Stimulated activated CD4-positive, alpha-beta T cell treated with anti-CD3 and anti-CD28 coated beads, TNF-alpha, amount 100 ng/mL, for 4 hours (primary cell): ENCODE measurements at places on chromosomes 11 and 22.

DNA sequence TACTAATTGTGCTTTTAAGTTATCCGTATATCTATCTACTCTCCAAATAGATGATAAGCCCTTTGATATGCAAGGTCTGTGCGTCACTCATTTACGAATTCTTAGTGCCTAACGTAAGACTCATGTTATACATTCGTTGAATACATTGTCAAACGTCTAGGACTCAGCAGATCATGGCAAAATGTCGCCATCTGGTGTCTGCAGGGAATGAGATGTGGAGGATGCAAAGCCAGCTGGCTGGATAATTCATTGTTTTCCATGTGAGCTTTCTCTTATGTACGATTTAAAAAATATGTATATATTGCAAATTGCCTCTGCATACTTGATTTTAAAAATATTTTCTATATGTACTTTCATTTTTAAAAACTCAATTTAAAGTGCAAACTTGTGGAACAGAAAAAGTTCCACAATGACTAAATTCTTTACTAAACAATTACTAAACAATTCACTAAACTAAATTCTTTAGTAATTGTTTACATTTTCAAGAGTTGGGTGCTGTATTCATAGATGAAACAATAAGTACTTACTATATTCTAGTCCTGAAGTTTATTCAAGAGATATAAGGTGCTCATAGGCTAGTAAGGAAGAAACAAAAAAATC lies 33.8 kb downstream of the ZNF202 start:
- peak; percentile 20 for DNase-seq

DNA sequence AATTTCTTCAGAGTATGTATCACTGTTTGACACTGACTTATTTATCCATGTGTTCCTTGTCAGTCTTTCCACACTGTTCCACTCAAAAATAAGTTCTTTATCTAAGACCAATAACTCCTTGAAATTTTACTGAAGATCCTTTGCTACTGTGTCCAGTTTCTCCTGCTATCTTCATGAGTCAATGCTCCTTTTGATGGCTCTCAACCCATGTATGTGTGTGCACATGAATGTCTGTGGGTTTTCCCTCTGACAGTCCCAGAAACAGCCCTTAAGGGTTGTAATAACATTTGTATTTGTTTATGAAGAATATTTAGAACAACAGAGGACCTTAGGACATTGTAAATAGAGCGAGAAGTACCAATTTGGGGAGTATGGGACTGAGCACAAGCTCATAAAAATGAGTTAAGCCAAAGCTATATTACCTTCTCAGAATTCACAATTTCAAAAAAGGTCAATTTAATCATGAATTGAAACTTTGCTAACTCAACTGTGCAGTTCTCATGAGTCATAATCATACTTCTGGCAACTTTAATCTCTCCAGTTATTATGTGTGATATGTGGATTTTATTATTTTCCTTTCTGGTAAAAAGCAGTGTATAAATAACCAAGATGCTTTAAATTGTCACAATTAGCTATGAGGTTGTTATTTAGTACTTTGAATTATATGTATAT lies 533.6 kb downstream of the CNTN5 start:
- no peak for DNase-seq

DNA sequence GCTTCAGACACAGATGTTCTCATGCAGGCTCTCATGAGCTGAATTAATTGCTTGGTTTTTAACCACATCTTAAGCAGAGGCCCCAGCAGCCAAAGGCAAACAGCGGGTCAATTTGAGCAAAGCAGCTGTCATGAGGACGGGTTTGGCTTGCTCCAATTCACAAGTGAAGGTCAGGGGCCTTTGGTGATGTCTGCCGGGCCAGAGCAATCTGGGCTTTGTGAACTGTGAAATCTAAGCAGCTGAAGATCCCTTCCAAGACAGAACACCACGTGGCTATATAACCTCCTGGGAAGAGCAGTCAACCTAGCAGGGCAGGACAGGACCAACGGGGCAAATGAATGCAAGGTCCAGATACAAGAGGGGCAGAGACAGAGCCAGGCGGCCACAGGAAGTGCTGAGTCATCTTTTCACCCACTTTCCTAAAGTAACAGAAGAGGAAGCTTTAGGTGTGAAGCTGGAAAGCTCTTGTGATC lies 187.3 kb upstream of the B3GAT1 start:
- DNase-seq, result no peak

- no peak for DNase-seq
Measured at GRCh38 chr11:110308071-110308470, 11.7 kb upstream of the RDX start.

DNA sequence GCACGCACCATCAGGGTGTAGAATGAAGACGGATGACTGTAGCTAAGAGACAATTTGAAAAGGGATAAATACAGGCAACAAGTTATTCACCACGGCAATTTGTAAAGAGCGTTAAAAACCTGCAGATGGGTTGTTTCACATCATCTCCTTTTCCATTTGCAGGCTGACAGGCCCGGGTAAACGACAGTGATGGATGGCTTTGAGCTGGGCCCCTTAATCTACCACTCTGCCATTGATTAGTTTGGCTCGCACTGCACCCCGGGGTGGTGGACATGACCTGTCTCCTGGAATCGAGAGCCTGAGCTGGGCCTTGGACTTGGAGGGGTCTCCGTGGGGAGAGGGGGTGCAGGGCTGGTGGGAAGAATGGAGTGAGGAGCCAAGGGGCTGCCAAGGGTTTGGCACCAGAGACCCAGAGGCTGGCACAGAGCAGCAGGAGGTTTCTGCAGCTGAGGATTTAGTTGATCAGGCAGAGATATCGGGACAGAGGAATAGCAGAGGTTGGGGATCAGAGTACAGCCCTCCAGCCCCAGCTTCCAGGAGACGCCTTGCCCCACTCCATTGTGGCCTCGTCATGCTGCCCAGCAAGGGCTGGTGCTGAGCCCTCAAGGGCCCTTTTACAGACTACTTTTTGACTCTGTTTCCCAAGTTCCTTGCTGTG lies 110.6 kb upstream of the NECTIN1 start:
- DNase-seq, result no peak

DNA sequence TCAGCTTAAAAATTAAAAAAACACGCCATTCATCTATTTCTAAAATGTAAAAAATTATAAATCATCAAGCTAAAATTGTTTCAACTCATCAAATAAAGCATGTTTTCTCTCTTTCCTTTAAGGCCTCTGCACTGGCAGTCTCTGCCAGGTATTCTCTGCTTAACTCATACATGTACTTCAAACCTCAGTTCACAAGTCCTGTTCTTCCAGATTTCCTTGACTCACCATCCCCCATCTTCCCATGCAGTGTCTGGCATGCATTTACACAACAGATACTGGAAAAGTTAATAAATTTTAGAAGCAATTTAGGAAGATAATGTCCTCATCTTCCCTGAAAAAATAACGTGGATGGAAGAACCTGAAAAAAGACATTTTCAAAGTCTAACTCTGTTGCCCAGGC lies 32.5 kb downstream of the CSTF3 start:
- DNase-seq, result no peak

DNA sequence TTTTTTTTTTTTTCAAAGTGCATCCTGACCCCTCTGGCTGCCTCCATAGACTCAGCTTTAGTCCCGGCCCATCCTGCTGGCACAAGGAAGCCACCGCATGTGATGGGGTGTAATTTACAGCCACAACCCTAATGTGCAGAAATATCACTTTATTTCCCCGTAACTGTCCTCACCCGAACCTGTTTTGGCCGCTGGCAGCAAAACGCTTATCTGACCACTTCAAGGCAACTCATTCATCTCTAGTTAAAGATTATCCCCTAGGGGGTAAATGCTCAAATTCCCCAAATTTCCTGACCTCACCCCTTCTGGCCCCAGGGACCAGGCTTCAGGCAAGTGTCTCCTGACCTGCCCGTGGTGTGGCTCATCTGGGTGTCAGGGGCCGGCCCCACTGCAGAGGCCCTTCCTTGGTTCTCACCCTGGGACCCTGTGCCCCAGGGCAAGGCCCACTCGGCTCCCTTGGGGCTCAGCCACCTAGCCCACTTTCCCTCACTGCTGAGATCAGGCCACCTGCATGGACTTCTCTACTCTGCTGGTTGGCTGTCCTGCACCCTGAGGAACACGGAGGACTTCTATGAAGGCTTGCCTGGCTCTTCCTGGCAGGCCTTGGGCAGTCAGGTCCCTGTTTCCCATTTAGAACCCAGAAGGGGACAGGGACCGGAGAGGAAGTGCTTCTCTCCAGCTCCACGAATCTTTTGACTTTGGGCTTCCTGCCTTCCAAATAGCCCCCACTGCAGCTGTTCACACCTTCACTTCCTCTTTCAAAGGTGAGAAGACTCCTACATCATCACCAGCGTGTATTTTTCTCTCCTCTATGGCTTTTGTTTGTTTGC lies 53.3 kb downstream of the WNT11 start:
- no peak for DNase-seq

DNA sequence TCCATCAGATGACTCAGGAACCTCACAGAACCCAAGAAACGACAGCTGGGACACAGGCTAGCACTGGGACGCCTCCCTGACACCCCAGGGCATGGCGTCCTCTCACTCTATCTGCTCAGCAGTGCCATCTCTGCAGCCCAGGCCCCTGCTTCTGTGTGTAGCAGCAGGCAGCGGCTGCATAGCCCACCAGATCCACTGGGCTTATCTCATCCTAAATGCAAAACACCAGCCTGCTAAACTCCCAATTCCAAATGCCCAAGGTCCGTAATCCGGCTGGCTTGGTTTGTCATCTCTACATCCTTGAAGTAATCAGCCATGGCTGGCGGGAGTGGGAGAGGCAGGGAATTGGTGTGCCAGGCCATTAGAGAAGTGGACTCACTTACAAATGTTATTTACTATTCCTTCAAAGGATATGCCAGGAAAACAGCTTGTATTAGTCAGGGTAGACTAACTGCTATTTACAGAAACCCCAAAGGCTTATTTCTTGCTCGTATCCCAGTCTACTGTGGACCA lies 30.7 kb downstream of the SPATA19 start:
- DNase-seq, result no peak

GRCh38 chr11:6229911-6230310 lies 4.5 kb downstream of the FHIP1B start:
- no peak for DNase-seq

DNA sequence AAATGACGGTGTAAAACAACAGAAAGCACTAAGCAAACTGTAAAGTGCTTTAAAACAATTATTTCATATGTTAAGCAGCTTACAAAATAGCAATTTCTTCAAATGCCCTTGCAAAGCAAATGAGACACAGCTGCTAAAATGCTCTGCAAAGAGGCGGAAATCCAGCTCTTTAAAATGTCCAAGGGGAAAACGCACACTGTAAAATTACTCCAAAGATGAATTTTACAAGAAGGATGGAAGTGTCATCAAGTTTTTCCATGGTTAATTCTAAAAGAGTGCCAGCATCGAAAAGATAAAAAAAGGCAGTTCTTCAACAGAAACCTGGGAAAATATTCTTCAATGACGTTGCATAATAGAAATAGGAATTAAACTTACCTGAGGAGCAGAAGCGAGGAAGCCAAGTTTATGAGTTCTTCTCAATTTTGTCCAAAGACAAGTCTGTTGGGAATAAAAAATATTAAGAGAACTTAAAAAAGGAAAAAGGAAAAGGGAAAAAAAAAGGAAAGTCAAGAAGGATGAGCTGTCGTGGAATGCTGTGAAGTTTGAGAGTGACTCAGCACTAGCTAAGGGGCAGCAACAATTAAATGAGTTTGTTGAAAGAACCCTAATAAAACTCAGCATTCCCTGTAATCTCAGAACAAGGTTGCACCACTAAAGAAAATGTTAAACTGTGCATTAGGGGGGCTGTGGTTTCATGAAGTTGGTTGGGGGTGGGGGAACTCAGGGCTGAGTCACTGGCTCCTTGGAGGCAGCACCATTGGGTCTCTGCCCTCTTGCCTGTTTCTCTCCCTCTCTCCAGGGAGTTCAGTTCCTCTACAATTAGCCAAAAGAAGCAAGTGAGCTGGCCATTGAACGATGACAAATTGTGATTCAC lies 64.2 kb upstream of the BLID start:
- no peak for DNase-seq
